ENCODE measurements at places on chromosomes 16 and 17. TPM values are rescaled to one million over a fixed set of nuclear protein-coding genes. Genes with fewer than 3 reads are reported as not detected.

- DNase-seq, result peak; percentile 65
Observed at GRCh38 chr17:16516594-16517051, 24.6 kb upstream of the LRRC75A start.

- no peak for DNase-seq
Observed at GRCh38 chr17:50088952-50089825, 6.0 kb upstream of the PDK2 start.

DNA sequence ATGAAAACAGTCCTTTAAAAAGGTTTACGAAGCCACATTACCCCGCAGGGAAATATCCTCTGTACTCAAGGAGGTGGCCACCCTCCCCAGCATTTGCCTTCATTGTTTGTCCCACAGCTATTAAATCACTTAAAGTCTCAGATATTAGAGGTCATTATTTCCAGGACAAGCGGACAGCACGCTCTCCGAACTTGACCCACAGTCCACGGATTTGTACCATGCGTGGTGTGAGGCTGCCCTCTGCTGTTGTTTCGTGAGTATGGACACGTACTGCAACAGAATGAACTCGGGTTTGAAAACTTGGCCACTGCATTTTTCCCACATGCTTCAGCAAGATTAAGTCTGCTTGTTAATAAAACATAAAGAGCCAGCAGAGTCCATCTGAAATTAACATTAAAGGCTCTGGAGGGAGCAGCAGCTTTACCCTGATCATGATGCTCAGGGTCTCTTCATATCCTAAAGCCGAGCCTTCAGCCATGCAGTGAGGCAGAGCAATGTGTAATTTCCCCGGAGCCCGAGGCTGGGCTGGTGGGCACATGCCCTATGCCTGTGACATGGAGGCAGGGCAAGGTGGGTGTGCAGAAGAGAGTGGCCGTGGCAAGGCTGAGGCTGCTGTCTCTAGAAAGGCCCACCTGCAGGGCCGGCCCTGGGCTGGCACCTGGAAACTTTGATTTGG, 19.7 kb downstream of the MEAK7 start:
- DNase-seq, result peak; percentile 45

GRCh38 chr16:49575346-49576172, 202.0 kb downstream of the C16orf78 start:
- no peak for DNase-seq

DNA sequence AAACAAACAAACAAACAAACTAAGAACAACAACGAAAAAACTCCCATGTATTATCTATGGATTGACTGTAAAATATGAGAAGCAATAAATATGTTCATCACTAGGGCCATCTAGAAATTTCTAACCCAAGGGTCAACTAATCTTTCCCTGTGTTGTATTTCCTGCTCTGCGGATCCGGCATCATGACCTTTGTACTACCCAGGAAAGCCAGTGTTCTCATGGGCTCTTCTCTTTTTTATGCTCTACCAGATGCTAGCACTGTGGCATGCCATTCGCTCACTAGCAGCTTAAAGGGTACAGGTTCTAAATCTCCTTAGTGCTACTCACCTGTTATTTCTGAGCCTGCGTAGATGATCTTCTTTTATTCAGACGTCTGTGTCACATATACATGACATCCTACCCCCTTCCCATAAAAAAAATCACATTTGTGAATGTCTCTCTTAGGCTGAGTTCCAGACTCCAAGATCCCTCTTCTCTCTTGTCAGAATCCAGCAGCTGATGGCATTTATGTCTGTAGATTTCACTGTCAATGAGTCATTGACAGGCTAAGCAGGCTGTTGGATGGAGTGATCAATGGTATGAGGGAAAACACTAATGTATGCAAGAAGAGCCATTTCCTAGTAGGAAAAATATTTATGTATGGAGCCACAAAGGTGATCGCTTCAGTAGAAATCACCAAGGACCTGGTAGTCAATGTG, 100.0 kb downstream of the WWOX start:
- no peak for DNase-seq

DNA sequence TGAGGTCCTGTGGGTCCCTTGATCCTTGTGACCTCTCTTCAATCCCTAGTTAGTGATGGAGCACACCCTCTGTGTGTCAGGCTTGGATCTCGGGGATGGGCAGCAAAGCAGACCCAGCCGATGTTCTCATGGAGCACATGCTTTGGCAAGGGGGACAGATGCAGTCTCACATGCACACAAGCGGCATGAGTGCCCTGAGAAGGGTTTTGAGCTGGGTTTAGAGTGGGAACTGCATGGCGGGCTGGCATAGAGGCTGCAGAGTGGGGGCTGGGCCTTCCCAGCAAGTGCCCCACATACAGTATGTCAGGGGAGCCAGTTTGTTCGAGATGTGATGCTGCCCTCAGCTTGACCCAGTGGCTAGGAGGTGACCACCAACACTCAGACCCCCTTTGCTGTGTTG, 41.6 kb downstream of the B9D1 start:
- DNase-seq, result no peak

DNA sequence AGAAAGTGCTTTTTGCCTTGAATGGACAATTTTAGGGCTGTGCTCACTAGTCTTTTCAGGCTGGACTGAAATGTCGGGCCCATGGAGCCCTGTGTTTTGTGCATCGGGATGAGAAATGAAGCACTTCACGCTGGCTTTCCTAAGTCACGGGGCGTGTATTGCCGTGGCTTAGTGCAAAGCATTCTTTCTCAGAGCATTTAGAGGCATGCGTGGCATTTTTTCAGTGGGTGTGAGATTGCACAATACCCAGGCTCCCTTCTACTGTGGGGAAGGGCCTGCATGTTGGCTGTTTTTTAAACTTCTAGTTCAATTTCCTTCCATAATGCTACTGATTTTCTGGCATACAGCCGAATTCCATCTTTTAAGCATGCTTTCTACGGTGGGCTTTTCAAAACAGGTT, 12.6 kb upstream of the POLR3E start:
- DNase-seq, result no peak

GRCh38 chr17:63998721-63999679, 849 bp downstream of the PRR29 start:
- DNase-seq, result no peak

DNA sequence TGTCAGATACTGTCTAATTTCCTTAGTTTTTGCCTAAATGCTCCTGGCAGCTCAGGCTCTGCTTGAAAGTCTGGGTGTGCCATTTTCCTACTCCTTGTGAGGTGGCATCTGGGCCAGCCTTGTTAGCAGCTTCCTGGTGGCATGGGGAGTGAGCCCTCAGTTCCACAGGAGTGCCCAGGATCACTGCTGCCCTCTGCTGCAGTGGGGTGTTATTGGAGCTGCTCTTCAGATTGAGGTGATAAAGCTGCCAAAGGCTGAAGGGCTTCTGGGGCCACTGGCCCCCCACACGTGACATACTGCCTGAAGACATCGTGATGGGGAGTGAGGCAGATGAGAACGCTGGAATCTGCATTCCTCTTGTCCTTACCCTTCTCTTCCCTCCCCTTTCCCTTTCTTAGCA, 27.4 kb downstream of the CEP95 start:
- DNase-seq, result peak; percentile 7

DNA sequence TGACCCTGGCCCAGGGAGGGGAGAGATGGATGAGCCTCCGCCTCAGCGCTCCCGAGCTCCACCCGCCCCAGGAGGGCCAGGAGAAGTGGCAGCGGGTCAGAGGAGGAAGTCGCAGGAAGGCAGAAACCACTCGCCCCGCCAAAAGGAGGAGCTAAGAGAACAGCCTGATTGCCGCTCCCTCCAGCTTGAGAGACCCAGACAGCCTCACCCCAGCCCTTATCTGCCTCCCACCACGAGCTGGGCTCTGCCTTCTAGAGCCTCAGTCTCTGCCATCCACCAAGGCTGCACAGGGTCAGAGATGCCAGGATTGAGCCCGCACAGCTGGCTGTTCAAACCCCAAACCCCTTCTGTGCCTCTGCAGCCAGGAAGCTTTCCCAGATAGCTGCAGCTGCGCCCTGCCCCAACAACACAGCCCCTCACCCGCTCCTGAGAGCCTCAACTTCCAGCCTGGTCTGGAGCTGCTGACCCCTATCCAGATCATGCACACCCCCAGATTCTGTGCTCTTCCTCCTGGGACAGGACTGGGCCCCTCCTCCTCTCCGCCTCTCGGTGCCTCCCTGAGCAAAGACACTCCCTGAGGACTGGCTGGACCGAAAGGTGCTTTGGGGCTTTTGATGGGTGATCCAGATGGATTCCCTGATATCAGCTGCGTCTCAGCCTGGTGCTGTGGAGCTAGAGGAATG, 1.0 kb upstream of the ATP2A3 start:
- DNase-seq, result peak; percentile 66

DNA sequence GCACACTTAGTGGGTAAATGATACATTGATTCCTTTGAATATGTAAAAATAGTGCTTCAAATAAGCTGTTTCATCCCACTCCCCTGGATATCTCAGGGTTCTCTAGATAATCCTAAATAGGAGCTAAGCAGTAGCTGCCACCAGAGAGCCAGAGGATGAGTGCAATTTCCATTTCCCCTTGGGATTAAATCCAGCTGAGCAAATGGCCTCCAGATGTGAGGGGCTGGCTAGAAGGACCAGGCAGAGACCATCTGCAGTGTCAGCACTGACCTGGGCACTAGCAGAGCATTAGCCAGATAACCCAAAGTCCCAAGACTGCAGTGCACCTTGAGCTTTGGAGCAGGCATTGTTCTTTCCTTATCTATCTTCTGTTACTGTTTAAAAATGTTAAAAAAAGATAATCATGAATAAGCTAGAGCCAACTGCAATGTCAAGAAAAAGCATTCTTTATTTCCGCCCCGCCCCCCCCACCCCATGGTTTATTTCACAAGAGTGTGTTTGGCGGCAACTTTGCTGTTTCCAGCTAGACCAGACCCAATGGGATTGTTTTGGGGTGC, 19.5 kb downstream of the GPR179 start:
- no peak for DNase-seq

DNA sequence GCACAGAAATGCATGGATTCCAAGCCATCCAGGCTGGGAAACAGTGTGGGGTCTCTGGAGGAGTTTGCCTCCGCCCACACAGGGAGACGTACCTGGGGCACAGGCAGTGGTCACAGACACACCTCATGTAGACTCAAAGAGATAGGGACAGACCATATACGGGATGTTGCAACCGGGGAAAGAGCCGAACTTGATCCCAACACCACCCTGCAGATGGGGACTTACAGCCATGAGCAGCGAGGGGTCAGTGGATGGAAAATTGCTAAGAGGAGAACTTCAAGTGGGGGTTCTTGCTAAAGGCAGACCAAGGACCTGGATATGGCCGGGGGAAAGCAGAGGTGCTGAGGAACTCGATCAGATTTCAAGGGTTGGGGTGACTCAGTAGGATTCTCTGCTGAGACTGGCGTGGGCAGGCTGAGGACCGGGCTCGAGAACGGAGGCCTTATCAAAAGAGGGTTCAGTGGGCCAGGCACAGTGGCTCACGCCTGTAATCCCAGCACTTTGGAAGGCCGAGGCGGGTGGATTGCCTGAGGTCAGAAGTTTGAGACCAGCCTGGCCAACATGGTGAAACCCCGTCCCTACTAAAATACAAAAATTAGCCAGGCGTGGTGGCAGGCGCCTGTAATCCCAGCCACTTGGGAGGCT, 12.0 kb upstream of the DNAH17 start:
- DNase-seq, result no peak

DNA sequence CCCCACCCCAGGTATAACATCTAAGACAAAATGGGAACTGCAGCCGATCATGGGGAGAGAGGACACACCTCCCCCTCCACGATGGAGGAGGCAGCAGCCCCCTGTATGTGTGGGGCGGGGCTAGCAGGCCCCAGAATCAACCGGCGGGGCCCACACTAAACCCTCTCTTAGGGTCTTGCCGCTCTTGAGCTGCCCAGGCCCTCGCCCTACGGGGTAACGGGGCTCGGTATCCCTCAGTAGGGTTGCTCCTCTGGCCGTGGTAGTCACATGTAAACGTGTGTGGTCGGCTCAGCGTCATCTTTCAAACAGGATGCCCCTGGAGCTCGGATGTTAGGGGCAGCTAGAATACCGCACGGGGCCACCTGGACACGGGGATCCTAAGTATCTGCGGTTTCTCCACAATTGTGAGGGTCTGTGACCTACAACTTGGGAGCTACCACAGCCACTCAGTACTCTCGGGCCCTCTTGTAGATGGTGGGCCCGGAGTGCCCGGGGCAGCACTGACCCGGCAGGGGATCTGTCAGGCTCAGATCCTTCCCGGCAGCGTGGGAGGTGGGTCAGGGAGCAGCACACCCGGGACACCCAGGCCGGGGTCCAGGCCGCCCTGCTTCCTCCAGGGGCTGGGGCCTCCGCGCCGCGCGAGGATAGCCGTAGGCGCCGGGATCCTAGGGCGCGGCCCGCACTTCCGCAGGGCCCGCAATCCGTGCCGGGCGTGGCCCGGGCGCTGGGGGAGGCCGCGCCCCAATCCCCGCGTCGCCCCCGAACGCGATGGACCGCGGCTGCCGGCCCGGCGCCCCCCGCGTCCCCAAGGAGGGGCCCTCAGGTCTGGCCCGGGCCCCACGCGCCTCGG, 781 bp downstream of the ARHGDIA start:
- DNase-seq, result peak; percentile 53

GRCh38 chr17:10161386-10161785, 37.0 kb downstream of the GAS7 start:
- DNase-seq, result no peak

Gene FOXL1
- total RNA-seq, result 4.9 TPM

DNA sequence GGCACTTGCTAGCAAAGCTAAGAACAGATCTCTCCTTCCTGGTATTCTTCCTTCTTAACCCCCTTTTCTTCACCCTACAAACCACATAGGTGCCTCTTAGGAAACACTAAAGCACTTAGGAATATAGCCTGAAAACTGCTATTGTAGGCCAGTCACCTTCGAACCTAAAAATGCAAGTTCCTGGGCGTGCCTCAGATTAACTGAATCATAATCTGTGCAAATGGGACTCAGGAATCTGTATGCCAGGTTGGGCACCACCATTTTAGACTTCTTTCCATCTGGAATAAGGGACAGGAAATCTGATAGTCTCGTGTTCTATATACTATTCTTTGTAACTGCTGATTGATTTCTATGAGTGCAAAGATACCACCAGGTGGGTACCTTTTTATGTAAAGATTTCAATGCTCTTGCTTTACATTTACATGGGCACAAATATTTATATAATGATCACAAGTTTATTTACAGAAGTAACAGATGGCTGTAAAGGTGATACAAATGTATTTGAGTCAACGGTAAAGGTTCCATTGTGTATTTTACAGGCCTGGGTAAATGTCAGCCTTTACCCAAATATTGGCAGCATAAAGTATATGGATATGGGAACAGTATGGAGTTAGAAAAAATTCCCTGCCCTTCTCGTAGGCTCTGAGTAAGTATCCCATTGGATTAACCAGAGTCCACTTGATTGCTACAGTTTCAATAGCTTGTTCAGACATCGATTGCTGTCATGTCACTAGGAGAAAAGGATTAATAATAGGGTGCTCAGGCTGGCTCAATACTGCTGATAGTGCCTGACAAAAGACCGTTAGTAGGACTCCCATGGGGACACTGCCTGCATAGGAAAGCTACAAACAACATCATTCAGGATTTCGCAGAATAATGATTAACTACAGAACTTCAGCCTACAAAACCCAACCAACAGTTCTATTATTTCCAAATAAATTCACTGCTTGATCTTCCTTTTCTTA, 124.7 kb downstream of the SNX11 start:
- DNase-seq, result no peak

- DNase-seq, result peak; percentile 51
Observed at GRCh38 chr17:51434434-51435170, 174.3 kb downstream of the UTP18 start.

GRCh38 chr17:17681744-17682292, 560 bp downstream of the RAI1 start:
- DNase-seq, result no peak

GRCh38 chr17:65550075-65550662, 11.3 kb downstream of the AXIN2 start:
- DNase-seq, result no peak

- no peak for DNase-seq
Observed at GRCh38 chr17:57708410-57708809, 36.7 kb downstream of the CCDC182 start.

Gene KRT12
- not detected for total RNA-seq

Gene MGAT5B
- 1.3 TPM for total RNA-seq
